ENCODE measurements at places on chromosomes 4 and X.

DNA sequence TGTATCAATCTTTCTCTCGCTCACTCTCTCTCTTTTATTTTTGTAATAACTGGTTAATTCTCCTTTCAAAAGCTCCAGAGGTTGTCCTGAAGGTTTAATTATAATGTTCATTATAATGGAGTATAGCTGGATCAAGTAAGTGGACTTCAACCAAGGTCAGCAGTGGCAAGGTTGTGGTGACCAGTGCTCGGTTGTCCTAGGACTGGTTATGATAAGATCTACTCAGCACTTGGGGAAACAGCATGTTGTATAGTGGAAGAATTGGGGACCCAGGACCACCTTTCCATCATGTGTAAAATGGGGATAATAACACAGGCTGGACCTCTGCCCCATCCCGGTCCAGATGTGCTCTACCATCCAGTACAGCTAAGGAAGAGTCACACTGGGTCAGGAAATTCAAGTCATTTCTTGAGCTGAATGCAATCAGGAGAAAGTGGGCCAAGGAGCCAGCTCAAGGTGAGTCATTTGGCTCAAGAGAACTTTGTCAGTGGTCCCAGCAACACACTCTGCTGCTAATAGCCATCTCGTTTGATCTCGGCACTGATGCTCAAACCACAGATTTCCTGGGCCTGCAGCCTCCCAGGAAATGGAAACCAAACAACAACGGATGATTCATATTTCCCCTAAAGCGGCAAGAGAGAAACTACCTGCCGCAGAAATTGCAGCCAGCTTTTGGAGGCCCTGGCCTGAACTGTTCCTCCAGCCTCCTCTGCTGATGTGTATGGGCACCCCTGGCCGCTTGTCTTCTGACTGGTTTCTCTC is 123.6 kb upstream of the RBPJ start:
- H3K36me3 ChIP-seq, result no peaks in the 10 kb centered on the region
- no peaks in the 10 kb centered on the region for H3K4me1 ChIP-seq
- H3K27me3 ChIP-seq, result no peaks in the 10 kb centered on the region
- no peak overlapping the region for H3K4me3 ChIP-seq
- H3K27ac ChIP-seq, result no peak overlapping the region

GRCh38 chrX:8141896-8142295 is 29.2 kb downstream of the VCX2 start:
- H3K4me3 ChIP-seq, result no peak overlapping the region
- H3K4me1 ChIP-seq, result no peaks in the 10 kb centered on the region
- H3K36me3 ChIP-seq, result no peaks in the 10 kb centered on the region
- H3K27me3 ChIP-seq, result no peaks in the 10 kb centered on the region
- no peak for DNase-seq
- H3K27ac ChIP-seq, result no peak overlapping the region

DNA sequence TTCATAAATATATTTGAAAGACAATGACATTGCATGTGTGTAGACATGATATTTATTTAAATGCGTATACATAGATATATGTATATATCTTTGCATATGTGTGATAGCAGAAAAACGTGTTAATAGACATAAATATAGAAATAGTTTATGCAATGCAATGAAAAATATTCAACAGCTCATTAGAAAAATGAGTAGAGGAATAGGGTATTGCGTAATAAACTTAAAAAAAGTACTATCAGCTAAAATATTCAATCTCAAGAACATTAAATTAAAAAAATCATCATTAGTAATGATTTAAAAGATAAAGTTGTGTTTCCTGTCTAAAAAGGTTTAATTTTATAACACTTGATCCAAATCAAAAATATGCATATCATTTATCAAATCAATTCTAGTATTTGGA is 2101.5 kb upstream of the TENM3 start:
- no peak overlapping the region for H3K4me3 ChIP-seq
- no peak for DNase-seq
- H3K27me3 ChIP-seq, result no peaks in the 10 kb centered on the region
- H3K4me1 ChIP-seq, result no peaks in the 10 kb centered on the region
- no peak overlapping the region for H3K27ac ChIP-seq

GRCh38 chr4:3371033-3372001 is 70.5 kb upstream of the HGFAC start:
- H3K4me1 ChIP-seq, result peaks cover 2% of the 10 kb centered on the region
- H3K27ac ChIP-seq, result no peak overlapping the region
- no peaks in the 10 kb centered on the region for H3K27me3 ChIP-seq

DNA sequence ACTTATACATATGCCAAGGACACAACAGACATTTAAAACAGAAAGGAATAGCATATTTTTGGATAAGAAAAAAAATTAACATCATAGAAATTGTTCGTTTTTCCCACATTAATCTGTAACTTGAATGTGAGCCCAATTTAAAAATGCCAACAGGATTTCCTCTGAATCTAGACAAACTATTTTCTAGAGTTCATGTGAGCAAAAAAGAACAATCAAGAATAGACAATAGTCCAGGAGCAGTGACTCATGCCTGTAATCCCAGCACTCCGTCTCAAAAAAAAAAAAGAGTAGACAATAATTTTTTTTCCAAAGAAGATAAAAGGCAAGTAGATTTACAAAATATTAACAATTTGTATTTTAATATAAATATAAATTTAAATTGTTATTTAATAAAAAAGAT is 73.7 kb upstream of the DUSP21 start:
- no peaks in the 10 kb centered on the region for H3K27me3 ChIP-seq
- H3K4me3 ChIP-seq, result no peak overlapping the region
- no peak overlapping the region for H3K27ac ChIP-seq
- no peak for DNase-seq

GRCh38 chr4:78446619-78447018 is 105.0 kb upstream of the ANXA3 start:
- DNase-seq, result no peak
- H3K4me3 ChIP-seq, result no peak overlapping the region
- no peaks in the 10 kb centered on the region for H3K4me1 ChIP-seq
- H3K36me3 ChIP-seq, result no peaks in the 10 kb centered on the region
- no peaks in the 10 kb centered on the region for H3K27me3 ChIP-seq
